Activated gamma-delta T cell treated with Interleukin-2 at 50 U/mL for 16 hours (primary cell): ENCODE measurements at places on chromosomes 6 and 20.
A peak's percentile ranks its signal among the peaks of the same experiment; 100 is the strongest.

GRCh38 chr20:12152996-12153395 lies 235.3 kb downstream of the BTBD3 start:
- DNase-seq, result no peak

DNA sequence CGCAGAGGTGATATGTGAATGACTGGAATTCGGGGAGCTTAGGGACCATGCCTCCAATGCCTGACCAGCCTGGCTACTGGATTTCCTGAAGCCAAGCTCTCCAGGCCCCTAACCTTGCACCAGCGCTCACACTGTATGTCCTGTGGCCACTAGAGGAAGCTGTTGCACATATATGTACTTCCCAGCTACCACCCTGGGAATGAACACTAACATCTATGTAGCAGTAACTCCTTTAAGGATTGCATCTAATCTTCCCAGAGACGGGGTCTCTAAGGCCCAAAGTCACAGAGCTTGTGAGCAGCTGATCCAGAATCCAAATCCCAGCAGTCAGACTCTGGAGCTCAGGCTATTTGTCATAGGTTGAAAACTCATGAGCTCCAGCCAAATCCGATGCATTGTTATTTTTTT lies 20.4 kb upstream of the BPIFB1 start:
- no peak for DNase-seq

DNA sequence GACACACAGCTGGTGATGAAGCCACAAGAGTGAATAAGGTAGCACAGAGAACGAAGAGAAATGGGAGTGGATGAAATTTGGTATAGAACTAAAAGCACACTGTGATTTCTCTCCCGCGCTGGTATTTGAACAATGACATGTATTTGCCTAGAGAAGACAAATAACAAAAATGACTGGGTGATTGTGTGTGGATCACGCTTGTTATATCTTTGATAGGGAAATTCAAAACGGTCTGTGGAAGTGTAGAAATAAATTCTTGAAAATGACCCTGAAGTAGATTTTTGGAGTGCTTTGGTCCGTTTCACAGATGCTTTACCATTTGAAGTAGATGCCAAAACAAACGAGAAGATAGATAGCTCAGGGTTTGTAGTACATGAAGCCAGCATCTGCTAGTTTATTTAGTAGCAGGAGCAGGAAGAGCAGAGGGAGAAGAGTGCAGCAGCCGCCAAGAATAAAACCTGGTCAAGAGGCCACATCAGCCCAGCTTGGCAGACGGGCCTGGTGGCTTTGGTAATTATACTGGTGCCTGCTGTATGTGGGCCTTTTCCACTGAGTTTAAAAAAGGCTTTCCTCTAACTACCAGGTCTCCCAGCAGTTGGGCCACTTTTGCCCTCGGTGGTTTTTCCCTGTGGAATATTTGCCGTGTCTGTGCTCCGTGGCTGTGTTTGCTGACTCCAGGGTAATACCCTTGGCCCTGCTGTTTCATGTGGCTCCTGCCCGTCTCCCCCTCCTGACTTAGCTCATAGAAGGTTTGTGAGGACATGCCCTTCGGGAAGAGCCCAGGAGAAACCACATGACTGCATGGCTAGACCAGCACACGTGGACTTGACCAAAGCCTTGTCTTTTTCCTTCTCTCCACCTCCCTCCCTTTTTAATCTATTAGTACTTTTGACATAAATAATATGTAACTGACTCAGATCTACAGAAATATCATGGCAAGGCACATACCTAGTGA lies 294.0 kb downstream of the SOX4 start:
- DNase-seq, result no peak

- no peak for DNase-seq
These were observed 54.9 kb downstream of the CSE1L start for GRCh38 chr20:49100972-49101371.

DNA sequence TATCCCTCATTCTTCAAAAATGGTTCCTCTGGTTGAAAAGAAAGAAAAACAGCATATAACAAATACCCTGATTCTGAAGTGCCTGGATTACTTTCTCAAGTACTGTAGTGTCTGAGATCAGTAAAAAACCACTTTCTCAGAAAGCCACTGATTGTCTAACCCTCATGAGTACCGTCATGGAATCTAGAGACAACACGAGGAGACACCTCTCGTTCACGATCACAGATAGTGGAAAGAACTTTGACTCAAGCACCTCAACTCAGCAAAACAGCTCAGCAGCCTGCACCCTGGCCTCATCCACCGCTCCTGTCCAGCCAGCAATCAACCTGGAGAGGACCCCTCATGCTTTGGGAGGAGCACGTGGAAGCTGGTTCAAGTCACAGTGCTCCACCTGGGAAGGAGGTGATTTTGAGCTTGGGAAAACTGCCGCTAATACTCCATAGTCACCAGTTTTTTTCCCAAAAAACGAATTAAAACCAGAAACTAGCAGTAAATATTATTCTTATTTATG lies 1.0 kb downstream of the SCML4 start:
- peak; percentile 41 for DNase-seq

GRCh38 chr6:139290787-139291311 lies 949 bp downstream of the TXLNB start:
- peak; percentile 9 for DNase-seq

- DNase-seq, result no peak
These were observed 57.0 kb downstream of the TULP4 start for GRCh38 chr6:158369241-158369640.

DNA sequence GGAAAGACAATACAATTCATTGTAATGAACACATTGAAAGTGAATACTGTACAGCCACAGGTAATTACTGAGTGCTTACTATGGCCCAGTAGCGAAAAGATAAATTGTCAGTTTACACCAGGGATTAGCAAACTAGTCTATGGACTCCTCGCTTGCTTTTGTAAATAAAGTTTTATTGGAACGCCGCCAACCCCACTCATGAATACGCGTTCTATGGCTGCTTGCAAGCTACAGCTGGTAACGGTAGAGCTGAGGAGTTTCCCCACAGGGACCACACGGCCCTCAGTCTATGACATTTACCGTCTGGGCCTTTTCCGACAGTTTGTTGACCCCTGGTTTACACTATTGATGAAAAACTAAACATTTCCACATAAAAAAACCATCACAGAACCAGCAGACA lies 24.2 kb downstream of the LAMA5 start:
- no peak for DNase-seq

DNA sequence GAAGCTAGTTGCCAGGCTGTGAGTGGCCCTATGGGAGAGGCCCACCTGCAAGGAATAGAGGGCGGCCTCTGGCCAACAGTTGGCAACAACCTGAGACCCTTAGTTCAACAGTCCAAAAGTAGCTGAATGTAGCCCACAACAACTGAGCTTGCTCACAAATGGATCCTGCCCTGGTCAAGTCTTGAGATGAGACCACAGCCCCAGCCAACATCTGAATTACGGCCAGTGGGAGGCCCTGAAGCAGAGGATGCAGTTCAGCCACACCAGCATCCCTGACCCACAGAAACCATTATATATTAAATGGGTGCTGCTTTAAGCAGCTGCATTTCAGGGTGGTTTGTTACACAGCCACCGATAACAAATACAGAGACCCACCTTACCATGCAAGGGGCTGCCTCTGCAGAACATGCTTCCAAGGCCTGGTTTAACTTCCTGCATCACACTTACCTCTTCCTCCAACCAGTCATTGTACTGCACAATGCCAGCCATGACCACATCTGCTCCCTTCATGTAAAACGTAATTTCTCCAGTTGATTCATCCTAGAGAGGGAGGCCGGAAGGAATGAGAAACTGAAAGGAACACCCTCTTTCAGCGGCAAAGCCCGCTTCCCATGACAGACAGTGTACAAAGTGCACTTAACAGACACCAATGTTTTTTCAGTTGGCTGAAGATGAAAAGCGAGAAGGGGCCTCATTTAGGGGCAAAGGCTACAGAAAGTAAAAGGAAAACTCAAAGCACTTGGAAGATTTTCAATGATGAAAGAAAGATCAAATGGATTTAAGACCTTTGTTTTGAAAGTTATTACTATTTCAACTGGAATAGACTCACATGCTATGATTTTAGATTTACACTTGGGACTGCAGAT lies 86.2 kb upstream of the NFATC2 start:
- DNase-seq, result no peak

DNA sequence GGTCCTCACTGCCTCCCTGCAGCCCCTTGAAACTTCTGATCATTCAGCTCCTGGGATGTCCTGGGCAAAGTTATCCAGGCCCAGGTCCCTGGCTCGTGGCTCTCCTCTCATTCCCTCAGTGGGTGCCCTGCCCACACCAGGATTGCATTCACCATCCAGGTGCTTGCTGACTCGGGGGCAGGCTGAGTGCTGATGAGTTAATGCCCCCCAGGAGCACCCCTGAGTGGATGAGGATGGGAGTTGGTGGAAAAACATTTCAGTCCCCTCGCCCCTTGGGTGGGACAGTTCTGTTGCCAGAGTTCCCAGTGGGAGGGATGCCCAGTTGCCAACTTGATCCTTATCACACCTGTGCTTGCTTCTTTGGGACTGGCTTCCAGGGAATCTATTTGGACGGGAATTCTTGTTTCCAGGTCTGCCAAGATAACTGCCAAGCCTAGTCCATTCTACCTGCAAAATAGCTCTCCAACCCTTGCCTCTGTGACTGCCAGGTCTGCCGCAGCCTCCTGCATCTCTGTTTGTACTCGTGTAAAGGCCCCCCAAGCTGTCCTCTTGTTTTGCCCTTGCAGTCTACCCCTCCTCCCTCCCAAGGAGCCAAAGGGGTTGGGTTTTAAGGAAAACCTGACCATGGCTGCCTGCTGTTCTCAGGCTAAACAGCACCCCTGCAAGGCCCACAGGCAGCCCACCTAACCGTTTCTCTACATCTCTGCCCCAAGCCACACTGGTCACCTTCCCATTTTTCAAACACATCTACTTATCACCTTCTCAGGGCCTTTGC lies 11.6 kb upstream of the RSPO4 start:
- DNase-seq, result no peak

- no peak for DNase-seq
These were observed 10.7 kb downstream of the ZFAND3 start for GRCh38 chr6:37830225-37830624.

DNA sequence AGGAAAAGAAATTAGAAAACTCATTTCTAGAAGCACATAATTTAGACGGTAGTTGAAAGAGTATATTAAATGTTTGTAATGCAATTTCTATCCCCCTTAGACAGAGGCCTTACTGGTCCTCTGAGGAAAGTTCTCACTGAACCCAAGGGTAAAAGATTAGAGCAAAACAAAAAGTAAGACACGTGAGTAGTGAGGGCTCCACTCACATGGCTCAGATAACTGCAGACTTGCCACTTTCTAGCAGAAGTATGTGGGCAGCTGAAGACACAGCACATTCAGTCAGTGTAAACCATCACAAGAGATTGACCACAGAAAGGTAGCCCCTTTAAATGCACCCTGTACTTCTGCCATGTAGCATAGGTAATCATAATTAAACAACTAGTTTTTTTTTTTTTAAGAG lies 193.8 kb downstream of the BTBD9 start:
- DNase-seq, result no peak

DNA sequence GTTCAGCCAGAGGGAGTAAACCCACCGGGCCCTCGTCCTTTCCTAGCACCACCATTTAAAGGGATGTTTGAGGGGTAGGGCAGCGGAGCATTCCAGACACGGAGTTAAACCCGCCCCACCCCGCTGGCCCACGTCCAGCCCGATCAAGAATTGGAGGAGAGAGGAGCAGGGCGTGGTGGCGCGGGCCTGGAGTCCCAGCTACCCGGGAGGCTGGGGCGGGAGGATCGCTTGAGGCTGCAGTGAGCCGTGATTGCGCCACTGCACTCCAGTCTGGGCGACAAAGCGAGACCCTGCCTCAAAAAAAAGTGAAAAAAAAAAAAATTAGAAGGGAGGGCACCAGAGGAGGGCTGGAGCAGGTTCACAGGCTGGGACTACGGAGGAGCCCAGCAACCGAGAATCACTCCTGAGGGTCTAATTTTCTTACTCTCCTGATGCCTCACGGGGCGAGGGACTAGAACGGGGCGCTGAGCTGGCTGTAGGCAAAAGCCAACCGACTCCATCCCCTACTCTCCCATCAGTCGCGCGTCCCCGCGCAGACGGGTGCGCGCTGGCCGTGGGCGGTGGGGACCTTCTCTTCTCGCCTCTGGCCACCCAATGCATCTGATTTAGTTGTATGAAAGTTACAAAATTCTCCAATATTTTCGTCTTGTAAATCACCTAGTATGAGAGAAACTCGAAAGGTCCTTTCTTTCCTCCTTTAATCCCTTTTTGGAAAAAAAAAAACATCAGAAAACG lies 6.1 kb upstream of the HSPA1B start:
- peak; percentile 34 for DNase-seq

DNA sequence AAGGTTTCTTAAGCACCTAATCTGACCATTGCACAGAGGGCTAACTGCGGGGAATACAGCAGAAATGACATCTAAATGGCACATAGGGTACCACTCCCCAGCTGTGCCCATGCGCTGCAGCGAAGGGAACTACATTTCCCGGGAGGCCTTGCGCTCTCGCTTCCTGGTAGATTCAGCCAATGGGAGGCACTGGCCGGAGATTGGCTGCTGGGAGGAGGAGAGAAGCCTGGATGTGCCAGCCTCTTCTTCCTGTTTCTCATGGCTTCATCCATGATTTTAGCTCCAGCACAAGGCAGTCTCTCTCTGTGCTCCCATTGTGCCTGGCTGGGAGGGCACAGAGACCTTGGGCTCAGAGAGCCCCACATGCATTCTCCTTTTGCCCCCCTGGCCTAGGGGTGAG lies 101.7 kb upstream of the FOXA2 start:
- DNase-seq, result no peak

DNA sequence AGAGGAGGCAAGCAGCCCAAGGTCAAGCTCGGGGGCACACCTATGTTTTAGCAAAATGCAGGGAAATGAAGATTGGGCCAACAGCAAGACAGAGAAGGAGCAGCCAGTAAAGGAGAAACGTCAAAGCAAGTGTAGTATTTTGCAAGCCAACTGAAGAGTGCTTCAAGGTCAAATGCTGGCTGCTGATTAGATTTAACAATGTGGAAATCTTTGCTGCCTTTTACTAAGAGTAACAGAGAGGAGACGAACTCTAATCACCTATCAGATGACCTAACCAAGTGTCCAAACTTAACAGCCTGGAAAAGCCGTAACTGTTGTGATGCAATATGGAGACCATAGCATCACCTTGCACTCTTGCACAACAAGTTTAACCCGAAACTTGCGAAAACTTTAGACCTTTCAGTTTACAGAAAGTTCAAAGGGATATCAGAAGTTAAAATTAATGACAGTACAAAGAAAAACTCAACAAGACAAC lies 30.4 kb downstream of the AKIRIN2 start:
- no peak for DNase-seq

DNA sequence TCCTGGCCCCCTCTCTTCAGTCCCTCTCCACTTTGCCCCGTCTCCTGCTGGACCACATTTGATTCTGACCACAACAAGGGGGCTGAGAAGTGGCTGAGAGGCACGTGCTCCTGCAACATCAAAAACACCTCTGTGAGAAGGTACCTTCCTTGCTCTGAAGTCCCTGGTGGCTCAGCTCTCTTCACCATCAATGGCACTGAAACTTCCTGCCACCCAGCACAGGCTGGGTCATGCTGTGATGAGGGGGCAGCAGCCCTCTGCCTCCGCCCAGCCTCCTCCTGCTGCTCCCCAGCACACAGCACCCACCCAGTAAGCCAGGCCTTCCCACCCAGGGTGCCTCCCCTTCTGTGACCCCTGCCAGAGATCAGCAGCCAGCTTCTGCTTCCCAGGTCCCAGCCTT lies 10.3 kb downstream of the ZMYND8 start:
- DNase-seq, result peak; percentile 28

GRCh38 chr20:13099676-13100075 lies 90.9 kb downstream of the SPTLC3 start:
- DNase-seq, result no peak
